Breast epithelium (tissue), 4 donors: ENCODE measurements at places on chromosomes 6 and 20. TPM values are rescaled to one million over a fixed set of nuclear protein-coding genes. Genes with fewer than 3 reads are reported as not detected.

- H3K27me3 ChIP-seq = no peaks in the 10 kb centered on the region
- H3K27ac ChIP-seq = no peak overlapping the region
- H3K36me3 ChIP-seq = no peaks in the 10 kb centered on the region
- no peaks in the 10 kb centered on the region for H3K4me1 ChIP-seq
Observed at GRCh38 chr20:34561661-34562060, 3.1 kb downstream of the MAP1LC3A start.

GRCh38 chr6:72748759-72749158 lies 126.9 kb downstream of the KCNQ5 start:
- DNase-seq = no peak
- no peaks in the 10 kb centered on the region for H3K4me1 ChIP-seq
- H3K27me3 ChIP-seq = no peaks in the 10 kb centered on the region
- no peak overlapping the region for H3K27ac ChIP-seq

GRCh38 chr20:47392721-47393073 lies 36.2 kb upstream of the ZMYND8 start:
- H3K4me3 ChIP-seq = no peak overlapping the region
- no peak for DNase-seq
- H3K27ac ChIP-seq = no peak overlapping the region
- H3K36me3 ChIP-seq = no peaks in the 10 kb centered on the region
- no peaks in the 10 kb centered on the region for H3K4me1 ChIP-seq
- no peaks in the 10 kb centered on the region for H3K27me3 ChIP-seq

Gene ULBP2
- 1.3 TPM for total RNA-seq

Gene DNAH8
- total RNA-seq = under 0.01 TPM

Gene HTR1E
- total RNA-seq = not detected

GRCh38 chr6:150377211-150377781 lies 8.5 kb downstream of the IYD start:
- DNase-seq = peak; percentile 29
- H3K4me1 ChIP-seq = no peaks in the 10 kb centered on the region
- H3K27me3 ChIP-seq = no peaks in the 10 kb centered on the region
- peak overlapping the region; percentile 25 for H3K27ac ChIP-seq
